ENCODE measurements at places on chromosomes 13 and 19.
A peak's percentile ranks its signal among the peaks of the same experiment; 100 is the strongest.

GRCh38 chr13:113837560-113838355 lies 26.1 kb downstream of the GAS6 start:
- peak; percentile 91 for DNase-seq

- no peak for DNase-seq
Measured at GRCh38 chr19:13207237-13207845, 57.1 kb downstream of the IER2 start.

- peak; percentile 90 for DNase-seq
Measured at GRCh38 chr13:48975856-48976575, at the start of gene FNDC3A. TSS of gene FNDC3A (plus strand) at chr13:48975912. CDS start at chr13:49006191, 30,279 bp downstream.

DNA sequence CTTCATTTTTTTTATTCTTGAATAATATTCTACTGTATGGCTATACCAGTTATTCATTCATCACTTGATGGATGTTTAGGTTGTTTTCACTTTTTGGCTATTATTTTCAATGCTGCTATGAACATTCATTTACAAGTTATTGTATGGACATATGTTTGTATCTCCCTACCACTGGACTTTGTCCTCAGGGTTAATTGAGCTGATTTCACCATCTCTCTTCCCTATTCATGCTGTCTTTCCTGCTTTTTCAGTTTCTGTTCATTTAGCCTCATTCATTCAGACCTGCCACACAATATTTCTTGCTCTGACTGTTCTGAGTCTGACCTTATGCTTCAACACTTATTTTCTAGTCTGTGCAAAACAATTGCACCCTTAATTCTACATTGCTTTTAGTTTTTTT lies 12.3 kb upstream of the C1QTNF9B start:
- no peak for DNase-seq

- DNase-seq: no peak
Measured at GRCh38 chr13:51113969-51114368, 2.9 kb upstream of the C13orf42 start.

- no peak for DNase-seq
Measured at GRCh38 chr13:35856721-35857364, 274.3 kb downstream of the DCLK1 start.

GRCh38 chr19:38564981-38565690 lies 52.6 kb downstream of the MAP4K1 start:
- no peak for DNase-seq

DNA sequence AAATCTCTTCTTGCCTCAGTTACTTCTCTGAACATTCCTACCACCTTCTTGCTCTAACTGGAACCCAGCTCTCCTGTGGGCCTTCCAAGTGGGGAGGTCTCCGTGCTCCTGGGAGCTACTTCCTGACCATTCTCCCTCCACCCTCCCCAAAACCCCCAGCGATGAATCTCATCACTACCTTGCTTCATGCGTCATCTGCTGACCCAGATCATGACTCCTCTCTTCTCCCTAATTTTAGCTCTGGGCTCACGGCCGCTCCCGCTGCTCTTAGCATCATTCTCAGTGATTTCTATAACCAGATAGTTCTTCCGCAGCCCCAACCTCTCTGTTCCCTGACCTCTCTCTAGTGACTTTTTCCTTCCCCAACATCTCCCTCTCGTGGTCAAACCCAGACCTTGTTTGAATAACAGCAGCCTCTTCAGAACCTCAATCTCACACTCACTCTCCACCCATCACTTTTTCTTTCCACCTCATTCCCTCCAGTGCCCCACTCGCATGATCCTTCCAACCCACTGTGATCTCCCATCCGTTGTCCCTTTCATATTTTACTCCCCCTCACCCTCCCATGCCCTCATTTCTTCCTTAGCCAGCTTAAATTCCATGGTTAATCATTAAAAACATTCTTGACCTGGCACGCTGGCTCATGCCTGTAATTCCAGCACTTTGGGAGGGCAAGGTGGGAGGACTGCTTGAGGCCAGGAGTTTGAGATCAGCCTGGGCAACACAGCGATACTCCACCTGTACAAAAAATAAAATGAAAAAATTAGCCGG lies 21.8 kb downstream of the MRPS12 start:
- DNase-seq: no peak

DNA sequence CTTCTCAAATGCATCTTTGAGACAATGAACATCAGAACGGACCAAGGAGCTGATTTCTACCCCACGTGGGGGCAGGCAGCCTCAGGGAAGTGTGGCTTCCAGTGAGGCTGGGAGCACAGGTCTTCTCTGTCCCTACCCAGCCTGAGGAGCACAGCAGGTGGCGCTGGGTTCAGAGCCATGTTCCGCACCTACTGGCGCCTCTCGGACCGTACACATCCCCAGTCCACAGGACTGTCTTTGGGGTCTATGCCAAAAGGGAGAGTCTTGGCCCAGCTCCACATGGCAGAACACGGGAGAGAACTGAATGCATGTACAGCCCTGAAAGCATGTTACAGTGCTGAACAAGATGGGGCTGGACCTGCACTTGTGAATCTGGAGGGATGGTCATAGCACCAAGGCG lies 22.6 kb downstream of the SUGP1 start:
- no peak for DNase-seq

GRCh38 chr13:25538276-25538675 lies 166.5 kb downstream of the ATP8A2 start:
- DNase-seq: no peak

- DNase-seq: no peak
Measured at GRCh38 chr13:75385708-75386083, 96.3 kb downstream of the TBC1D4 start.

DNA sequence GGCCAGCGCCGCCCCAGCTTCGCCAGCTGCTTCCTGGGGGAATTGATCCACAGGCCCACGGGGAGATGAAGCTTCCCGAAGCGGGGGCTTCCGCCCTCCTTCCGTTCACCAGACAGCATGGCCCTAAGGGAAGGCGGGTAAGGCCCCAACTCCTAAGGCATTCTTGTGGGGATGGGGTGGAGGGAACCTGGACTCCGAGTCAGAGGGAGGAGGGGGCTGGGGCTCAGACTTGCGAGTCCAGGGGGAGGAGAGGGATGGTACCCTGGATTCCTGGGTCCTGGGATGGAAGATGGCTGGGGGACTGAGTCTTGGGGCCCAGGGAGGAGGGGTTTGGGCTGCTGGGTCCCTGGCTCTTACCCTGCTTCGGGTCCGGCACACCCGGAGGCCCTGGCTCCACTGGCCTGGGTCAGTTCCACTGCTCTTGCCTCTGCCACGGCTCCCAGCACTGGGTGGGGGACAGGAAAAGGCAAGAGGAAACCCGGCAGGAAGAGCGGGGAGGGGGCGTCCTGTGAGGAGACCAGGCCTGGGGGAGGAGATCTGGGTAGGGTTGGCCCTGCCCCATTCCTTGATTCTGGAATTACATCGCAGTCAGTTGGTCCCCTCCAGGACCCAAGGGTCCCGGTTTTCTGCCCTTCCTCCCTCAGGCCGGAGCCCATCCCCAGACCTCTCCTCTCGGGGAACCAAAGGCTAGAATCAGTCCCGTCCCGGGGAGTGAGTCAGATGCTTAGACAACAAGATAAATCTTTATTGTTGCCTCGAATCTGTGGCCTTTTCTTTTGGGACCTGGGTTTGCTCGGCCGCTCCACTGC lies at the start of gene RASIP1:
Gene RASIP1, minus strand, starts transcription at position 447 of the 809 bp plus-strand sequence. Its CDS starts 328 bp downstream, at position 119.
- DNase-seq: no peak

GRCh38 chr13:40410315-40410714 lies 256.1 kb downstream of the FOXO1 start:
- no peak for DNase-seq

- DNase-seq: peak; percentile 80
Measured at GRCh38 chr19:4524808-4525562, 6.7 kb upstream of the PLIN4 start.

DNA sequence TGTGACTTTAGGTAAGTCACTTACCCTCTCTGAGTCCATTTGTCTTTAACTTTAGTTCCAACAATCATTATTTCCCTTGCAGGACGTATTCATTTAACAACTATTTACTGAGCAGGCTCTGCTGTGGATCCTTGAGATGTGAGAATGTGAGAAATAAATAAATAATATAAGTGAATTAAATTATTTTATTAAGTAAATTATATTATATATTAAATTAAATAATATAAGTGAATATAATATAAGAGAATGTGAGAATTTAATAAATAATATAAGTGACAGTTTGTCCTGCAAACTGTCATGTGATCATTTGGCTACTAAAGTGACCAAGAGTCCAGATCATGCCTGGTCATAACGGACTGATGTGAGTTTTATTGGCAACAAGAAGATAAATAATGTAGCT lies 598 bp downstream of the OR2Z1 start:
- DNase-seq: no peak

- DNase-seq: no peak
Measured at GRCh38 chr19:38316477-38317067, 825 bp upstream of the YIF1B start.

DNA sequence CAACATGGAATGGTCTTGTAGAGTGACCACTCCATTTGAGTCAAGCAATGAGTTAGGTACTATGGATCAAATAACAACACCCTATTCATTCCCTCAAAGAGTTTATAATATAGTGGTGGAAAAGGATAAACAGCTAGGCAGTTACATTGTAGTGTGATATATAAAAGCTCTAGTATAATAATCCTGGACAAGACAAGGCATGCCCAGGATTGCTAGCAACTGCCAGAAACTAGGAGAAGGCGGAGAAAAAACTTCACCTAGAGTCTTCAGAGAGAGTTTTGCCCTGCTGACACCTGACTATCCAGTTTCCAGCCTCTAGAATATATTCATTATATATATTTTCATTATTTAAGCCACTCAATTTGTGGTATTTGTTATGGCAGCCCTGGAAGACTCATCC lies 530.6 kb downstream of the KLF12 start:
- no peak for DNase-seq

DNA sequence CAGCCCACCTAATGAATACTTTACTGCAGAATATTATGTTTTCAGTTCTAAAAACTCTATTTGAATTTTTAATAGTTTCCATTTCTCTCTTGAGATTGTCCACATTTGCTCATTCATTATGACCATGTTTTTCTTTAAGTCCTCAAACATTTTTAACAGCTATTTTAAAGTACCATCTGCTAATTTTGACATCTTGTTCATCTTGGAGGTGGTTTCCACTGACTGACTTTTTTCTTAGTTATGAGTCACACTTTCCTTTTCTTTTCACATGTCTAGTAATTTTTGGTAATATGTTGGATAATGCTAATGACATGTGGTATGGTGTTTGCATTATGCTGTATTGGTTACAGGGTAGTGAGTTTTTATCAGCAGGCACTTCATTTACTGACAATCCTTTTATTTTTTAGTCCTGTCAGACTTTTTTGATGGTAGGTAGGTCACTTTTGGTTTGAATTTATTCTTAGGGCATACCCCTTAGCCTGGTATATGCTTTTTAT lies 15.4 kb upstream of the ESD start:
- DNase-seq: no peak

- DNase-seq: no peak
Measured at GRCh38 chr19:45764945-45765701, 3.9 kb downstream of the SIX5 start.

DNA sequence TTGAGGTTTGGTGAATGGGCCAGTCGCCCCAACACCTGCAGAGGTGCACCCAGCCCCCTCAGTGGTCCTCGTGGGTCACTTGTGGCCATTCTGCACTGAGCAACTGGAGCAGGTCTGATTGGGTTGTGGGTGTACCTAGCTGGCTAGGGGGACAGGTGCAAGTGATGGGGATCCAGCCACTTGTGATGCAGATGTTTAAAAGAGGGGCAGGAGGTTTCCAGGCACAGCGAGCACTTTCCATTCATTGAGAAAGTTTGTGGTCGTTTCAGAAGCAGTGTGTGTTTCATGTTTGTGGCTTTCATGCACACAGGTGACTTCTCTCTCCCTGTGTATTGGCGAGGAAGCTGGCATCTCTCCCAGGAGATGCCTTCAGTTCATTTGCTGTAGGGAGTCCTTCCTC lies 34.7 kb downstream of the TSSK6 start:
- DNase-seq: no peak

GRCh38 chr13:43316946-43317353 lies 293.6 kb downstream of the DNAJC15 start:
- no peak for DNase-seq

GRCh38 chr13:94351292-94351990 lies 128.0 kb downstream of the DCT start:
- DNase-seq: no peak

DNA sequence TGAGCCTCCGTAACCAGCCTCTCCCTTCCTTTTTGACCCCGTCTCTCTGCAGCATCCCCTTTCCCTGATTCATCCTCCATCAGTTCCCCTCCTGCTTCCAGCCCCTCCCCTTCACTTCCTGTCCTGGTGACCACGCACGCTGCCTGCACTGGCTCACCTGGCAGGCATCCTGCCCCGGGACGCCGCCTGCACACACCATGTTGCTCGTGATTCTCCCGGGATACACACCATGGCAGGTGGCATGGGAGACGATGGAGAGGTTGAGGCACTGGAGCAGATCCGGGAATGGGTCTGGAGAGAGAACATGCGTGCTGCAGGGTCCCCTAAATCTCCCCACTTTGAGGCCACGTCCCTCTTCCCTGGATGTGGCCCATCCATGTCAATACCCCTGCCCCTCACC lies 4.2 kb downstream of the KLK12 start:
- DNase-seq: no peak

DNA sequence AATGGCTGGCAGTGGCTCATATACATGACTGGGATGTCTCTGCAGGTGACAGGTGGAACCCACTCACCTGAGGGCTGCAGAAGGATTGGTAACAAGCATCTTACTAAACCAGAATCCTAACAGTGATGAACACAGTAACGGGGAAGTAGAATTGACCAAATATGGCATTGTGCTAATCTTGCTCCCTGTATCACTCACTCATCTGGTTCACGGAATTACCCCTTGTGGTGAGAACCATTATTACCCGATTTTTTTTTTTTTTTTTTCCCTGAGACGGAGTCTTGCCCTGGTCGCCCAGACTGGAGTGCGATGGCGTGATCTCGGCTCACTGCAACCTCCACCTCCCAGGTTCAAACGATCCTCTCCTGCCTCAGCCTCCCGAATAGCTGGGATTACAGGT lies 69.5 kb downstream of the PTPRS start:
- no peak for DNase-seq

DNA sequence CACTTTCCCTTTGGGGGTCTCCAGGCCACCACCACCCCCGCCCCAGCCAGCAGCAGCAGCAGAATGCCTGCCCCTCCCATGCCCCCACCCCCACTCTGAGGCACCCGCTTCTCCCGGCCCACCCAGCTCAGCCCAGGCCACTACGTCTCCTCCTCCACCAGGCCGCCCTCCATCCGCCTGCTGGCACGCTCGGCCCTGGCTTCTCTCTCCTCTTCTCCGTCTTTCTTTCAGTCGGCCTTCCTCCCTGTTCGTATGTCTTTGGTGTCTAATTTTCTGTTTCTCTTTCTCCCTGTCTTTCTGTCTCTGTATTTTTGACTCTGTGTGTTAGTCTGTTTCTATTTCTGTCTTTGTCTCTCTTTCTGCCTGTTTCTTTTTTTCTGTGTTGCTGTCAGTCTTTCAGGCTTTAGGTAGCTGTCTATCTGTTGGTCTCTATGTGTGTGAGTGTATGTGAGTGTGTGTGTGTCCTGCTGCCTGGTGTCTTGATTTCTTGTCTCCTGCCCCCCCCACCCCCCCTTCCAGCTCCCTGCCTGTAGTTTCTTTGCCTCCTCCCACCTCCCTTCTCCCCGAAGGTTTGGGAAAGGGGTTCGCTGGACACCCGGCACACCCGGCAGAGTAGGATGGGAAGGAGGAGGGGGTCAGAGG lies at the start of gene LGI4:
Gene LGI4, minus strand, starts transcription at position 459 of the 642 bp plus-strand sequence. Its CDS starts 379 bp downstream, at position 80.
- no peak for DNase-seq
